Activated T-cell treated with anti-CD3 and anti-CD28 coated beads, Interleukin-2, amount 50 U/mL, for 72 hours (primary cell): ENCODE measurements at places on chromosomes 7 and 10.

DNA sequence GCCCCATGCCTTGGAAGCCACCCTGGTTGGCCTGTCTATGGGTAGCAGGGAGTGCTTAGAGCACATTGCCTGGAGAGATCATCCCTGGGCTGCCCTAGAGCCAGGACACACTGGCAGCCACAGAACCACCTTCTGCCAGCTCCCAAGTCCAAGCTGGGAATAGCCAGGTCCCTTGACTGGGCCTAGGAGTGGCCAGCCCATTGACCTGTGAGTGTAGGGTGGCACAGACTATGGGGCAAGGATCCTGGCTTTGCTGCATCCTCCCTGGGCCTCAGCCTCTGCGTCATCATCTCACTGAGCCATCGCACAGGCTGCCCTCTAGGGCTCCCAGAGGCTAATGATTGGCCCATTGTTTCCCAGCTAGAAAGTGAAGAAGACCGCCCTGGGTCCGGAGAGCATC, 7.0 kb downstream of the AQP1 start:
- no peak for DNase-seq

DNA sequence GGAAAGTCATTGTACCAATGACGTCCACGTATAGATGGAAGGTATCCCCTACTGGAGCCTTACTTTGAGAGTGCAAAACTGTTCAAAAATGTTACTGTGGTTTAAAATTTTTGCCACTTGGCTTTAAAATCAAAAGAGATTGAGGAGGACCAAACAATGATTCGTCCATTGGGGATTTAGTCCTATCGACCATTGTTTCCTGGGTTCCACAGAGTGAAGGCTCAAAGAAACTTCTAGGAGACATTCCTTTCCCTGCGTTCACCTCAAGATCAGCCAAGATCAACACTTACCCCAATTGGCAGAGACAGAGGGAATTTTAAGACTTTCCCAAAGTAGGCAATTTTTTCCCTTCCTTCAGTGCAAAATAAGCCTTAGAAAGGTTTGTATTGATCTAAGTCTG, 152.3 kb downstream of the NEBL start:
- no peak for DNase-seq

GRCh38 chr10:22779331-22780019, 65.1 kb upstream of the PIP4K2A start:
- no peak for DNase-seq

DNA sequence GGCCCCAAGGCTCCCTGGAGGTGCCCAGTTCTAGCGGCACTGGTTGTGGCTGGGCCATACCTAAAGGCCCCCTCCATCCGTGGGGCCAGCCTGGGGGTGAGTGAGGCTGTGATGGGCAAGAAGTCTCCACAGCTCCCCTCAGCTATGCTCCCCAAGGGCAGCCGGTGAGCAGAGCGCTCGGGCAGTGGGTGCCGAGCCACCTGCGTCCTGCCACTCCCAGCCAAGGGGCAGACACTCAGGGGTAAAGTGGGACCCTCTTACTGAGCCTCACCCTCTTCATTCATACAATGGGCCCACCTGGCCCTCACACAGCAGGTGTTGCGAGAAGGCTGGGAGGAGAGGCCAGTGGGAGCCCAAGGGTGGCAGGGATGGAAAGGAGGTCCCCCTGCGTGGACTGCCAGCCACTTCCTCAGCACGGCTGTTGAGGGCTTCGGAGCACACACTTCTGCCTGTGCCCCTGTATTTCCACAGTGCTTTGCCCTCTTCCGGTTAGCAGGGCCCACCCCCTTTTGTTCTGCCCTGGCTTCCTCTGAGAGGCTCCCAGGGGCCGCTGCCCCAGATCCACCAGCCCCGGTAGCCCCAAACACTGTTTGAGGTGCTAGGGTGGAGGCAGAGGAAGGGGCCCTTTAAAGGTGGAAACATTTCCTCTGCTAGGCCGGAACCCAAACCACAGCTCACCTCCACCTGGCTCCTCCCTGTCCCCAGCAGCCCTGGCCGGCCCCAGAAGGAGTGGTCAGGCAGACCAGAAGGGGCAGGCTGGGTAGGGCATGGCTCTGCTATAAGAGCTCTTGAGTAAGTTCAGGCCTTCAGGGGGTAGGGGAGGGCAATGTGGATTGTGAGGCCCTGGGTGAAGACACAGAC, 16.4 kb upstream of the C10orf105 start:
- DNase-seq: peak; percentile 66

DNA sequence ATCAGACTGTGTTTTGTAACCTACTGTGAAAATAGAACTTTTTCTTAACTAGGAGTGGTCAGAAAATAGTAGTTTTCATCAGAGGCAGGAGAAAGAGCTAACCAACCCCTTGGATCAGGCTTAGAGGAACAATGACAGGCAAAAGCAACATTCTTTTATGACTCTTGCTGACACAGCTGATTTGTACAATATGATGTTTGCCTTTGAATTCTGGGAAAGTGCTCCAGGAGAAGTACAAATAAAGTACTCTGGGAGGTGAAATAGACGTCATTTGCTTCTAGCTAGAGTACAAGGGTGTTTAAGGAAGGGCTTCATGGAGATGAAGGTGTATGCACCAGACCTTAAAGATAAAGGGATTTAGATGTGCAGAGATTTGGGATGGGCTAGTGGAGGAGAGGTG, 75.1 kb upstream of the KIAA1217 start:
- no peak for DNase-seq

GRCh38 chr7:99137411-99138180, 6.3 kb downstream of the SMURF1 start:
- DNase-seq: no peak

- DNase-seq: no peak
Measured at GRCh38 chr7:90666186-90666585, 70.1 kb downstream of the CDK14 start.

GRCh38 chr10:118264838-118265470, 77.2 kb downstream of the FAM204A start:
- DNase-seq: no peak

GRCh38 chr10:31587691-31588090, 268.7 kb downstream of the ZEB1 start:
- DNase-seq: no peak

GRCh38 chr7:19958309-19958896, 185.0 kb upstream of the TMEM196 start:
- DNase-seq: no peak

DNA sequence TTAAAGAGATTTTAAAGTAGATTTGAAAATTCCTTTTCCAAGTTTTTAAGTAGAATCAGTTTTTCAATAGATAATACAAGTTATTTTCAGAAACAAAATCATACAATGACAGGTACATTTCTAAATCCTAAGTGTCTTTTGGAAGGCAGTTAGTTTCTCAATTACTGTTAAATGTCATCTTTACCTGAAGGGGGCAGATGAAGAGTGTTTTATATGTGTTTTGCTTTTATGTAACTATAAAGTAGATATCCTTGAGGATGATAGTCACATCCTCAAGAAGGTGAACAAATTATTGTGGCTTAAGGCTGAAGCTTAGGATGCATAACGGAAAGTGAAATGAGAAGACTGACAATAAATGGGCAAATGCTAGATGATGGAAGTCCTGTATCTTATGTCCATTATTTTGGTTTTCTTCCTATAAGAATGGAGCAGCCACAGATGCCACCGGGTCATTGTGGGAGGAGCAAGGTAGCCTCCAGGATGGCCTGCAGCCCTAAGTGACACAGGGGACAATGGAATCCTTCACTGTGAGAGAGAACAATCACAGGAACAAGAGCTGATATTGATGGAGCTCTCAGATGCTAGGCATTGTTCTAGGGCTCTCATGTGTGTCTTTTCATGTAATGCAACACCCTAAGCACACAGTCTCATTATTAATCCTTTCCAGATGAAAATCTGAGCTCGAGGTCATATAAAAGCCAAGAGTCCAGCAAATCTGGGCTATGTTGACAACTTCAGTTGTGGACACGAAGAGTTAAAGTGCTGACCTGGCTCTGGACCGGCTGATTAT, 14.1 kb upstream of the MKX start:
- no peak for DNase-seq

GRCh38 chr10:62023329-62023728, 121.8 kb downstream of the ARID5B start:
- DNase-seq: no peak

DNA sequence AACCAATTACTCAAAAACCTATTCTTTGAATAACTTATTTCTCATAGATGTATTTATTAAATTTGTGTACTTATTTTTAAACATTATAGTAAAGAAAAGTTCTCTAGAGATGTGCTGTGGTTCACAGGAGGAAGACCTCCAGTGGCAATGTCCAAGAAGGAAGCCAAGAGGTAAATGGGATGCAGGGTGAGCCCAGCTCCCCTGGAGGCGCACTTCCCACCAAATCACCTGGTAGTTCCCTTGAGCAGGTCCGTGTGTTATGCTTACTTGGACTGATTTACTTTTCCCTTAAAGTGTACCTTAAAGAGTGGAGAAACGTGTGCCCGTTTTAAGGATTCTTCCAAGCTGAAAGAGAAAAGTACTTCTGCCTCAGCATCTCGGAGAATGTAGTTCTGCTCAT, 55.3 kb downstream of the PAXIP1 start:
- no peak for DNase-seq

DNA sequence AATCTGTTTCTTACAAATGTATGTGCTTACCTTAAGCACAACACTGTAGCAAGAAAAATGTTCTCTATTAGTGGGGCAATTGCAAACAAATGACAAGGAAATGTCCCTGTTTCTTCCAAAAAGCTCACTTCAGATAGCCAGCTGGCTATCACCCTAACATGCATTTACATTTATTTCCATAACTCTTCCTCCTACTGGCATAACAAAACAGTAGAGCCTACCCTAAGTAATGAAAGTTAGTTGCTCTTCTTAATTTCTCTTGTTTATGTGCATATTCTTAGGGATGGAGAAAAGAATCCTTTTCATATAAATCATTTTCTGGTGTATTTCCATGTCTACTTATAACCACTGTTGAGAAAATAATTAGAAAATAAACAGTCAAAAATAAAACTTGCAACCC, 100.4 kb downstream of the SGMS1 start:
- DNase-seq: no peak
